ENCODE measurements at places on chromosomes 2 and 18.

GRCh38 chr2:10004836-10005235, 38.5 kb upstream of the KLF11 start:
- ATAC-seq: no peak

DNA sequence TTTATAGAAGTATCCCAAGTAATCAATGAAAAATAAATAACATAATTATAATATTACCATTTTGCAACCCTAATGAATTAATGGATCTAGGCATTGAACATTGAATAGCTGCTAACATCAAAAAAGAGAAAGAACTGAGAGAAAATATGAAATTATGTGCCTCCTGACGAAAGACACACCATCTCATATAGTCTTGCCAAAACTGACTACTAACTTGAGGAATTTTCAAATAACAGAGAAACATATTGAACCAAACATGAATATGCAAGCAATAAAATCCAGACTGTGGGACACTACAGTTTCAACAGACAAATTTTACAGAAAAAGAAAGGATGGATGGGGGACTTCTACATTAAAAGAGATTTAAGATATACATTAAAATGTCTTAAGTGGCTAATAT, 165.7 kb downstream of the WDPCP start:
- no peak for ATAC-seq

DNA sequence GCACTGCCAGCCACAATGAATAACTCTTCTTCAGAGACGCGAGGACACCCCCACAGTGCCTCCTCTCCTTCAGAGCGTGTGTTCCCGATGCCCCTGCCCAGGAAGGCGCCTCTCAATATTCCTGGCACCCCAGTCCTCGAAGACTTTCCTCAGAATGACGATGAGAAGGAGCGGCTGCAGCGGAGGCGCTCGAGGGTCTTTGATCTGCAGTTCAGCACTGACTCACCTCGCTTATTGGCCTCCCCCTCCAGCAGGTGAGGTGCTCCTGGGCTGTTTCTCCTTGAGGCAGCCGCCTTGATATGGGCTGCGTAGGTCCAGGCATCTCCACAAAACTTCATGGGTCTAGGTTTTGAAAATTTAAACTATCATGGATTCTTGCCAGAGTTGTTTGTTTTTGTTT, 6.1 kb downstream of the NCAPH start:
- no peak for ATAC-seq

- ATAC-seq: no peak
Observed at GRCh38 chr2:132904142-132904842, 234.3 kb upstream of the LYPD1 start.

DNA sequence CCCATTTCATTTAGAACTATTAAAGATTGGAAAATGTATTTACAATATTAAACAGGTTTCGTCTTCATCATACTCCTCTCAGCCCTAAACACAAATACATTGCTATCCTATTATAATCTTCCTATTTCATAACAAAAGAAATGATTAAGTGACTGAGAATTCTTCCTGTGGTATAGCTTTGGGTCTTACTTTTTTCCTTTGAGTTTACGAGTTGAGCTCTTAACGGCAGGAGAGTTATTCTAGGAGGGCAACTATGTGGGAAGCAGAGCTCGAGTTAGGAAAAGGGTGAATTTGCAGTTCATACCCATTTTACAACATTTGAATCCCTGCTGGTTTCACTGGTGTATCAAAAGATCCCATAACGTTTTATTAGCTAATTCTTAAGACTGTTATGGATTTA, 105.0 kb downstream of the FIGN start:
- no peak for ATAC-seq

- no peak for ATAC-seq
Observed at GRCh38 chr2:64534363-64534762, 10.2 kb downstream of the AFTPH start.

DNA sequence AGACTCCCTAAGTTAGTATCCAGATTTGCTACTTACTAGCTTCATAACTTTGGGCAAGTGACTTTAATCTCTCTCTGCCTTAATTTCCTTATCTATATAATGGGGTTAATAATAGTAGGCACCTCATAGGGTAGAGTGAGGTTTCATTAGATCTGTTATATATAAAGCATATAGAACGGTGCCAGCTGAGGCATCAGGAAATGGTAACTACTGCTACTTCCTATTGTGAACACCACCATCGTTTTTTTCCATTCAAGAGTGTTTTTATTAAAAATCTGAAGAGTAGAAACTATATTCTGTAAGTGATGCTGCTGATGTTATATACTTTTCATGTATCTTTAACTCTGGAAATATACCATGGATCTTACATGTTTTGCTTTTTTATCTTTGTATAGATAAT, 44.3 kb downstream of the MALT1 start:
- no peak for ATAC-seq

- no peak for ATAC-seq
Observed at GRCh38 chr2:105055613-105056012, 17.7 kb downstream of the MRPS9 start.

GRCh38 chr2:72963423-72964145, 46.3 kb downstream of the EMX1 start:
- peak; percentile 24 for ATAC-seq

- ATAC-seq: no peak
Observed at GRCh38 chr2:217866457-217866856, 136.3 kb downstream of the TNS1 start.

DNA sequence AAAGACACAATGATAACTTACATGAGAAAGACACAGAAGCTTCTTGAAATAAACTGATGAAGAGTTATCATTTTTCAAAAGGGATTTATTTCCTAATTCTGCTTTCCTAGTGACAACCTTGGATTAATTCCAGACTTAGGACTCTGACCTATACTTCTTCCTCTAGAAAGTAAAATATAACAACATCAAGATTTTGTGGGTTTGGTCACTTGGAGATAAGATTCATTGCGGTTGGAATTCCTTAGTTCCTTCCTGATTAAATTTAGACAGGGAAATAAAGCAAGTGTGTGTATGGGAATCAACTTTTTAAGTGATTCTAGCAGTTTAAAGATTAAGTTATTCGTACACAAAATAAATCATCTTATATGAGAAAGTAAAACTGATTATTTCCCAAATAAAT, 208.4 kb upstream of the CCDC150 start:
- no peak for ATAC-seq

DNA sequence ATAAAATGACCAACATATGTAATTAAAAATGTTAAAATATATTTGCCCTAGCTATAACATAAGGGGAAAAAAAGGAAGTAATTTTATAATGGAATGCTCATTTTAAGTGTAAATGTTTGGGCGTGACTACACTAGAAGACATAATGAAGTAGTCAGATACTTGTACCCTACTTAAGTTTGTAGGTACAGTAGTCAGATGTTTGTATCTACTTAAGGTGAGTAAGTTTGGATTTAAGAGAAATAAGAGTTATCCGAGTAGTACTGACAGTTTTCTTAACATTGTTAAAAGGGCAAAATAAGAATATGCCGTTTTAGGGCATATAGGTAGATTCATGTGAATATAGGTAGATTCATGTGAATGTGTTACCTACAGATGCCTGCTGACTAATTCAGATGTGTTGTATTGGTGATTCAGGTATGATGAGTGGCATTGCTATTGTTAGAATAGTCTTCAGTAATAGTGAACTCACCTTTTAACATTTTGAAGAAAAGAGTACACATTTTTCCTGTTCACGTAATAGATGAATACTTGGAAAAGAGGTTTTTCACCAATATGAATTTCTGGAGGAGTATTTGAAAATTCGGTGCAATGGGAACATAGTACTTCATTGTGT, 14.9 kb downstream of the VAPA start:
- no peak for ATAC-seq

- no peak for ATAC-seq
Observed at GRCh38 chr2:224688997-224689396, 27.2 kb downstream of the CCDC195 start.

DNA sequence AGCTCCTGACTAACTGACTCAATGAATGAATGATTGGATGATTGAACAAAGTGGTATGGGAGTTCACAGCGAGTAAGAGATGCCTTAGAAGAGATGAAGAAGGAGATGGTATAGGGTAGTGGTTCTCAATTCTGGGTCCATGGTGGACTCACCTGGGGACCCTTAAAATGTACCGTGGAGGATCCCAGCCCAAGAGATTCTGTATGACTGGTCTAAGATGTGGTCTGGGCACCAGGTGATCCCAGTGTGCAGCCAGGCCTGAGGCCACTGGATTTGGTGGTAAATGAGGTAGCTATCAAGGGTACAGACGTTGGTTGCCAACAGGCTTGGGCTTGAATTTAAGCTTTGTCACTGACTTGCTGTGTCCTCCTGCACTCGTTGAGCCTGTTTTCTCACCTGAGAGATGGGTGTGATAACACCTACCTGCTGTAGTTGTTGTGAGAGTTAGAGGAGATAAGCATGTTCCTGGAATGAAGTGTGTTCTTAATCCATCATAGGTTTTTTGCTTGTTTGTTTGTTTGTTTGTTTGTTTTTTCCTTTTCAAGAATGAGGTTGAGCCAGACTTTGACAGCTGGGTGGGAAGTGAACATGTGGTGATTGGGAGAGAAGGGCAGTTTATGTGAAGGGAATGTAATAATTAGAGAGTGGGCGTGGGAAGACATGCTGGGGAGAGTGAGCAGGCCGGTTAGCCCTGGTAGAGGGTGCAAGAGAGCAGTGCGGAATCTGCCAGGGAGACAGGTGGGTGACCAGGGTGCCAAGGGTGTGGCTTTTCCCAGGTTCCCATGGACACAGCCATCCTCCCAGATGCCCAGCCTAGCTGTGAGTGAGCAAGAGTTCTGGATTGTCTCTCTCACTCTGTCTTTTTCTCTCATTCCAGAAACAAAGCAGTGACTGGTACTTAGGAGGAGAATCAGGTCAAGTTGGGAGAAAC, 31.4 kb upstream of the IL1B start:
- ATAC-seq: no peak

DNA sequence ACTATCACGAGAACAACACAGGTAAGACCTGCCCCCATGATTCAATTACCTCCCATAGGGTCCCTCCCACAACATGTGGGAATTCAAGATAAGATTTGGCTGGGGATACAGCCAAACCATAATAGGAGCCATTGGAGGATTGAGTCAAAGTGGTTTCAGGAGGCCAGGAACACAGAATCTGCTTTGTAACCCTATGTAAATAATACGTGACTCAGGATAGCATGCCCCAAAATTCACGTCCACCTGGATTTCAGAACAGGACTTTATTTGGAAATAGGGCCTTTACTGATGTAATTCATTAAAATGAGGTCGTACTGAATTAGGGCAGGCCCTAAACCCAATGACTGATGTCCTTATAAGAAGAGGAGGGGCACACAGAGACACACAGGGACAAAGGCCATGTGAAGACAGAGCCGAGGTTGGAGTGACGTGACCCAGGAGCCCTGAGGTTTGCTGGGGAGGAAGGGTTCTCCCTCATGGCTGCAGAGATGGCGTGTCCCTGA, 16.0 kb upstream of the CNDP2 start:
- no peak for ATAC-seq

DNA sequence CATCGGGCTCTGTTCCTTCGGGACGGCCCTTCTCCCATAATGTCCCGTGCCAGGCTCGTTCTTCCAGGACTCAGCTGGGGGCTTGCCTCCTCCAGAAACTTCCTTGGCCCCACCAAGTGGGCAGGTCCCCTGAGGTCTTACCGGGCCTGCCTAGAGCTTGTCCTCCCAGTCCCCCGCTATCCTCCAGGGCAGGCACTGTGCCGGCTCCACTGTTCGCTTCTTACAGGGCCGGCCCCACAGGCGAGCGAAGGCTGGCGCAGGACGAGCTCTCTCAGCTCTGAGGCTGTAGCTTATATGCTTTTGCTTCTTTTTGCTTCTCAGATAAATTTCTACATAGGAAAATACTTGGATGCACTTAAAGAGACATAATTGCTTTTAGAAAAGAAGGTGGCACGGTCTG, 229.4 kb downstream of the TWIST2 start:
- ATAC-seq: no peak

DNA sequence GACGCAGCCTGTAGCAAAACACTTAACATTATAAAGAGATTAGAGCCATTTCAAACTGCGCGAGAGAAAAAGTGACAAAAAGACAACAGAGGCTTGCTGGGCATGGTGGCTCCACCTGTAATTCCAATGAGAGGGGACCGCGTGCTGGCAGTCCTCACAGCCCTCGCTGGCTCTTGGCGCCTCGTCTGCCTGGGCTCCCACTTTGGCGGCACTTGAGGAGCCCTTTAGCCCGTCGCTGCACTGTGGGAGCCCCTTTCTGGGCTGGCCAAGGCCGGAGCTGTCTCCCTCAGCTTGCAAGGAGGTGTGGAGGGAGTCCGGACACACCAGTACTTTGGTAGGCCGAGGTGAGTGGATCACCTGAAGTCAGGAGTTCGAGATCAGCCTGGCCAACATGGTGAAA, 9.3 kb upstream of the IFIH1 start:
- ATAC-seq: no peak

- no peak for ATAC-seq
Observed at GRCh38 chr2:109175350-109175678, 46.3 kb downstream of the SH3RF3 start.

DNA sequence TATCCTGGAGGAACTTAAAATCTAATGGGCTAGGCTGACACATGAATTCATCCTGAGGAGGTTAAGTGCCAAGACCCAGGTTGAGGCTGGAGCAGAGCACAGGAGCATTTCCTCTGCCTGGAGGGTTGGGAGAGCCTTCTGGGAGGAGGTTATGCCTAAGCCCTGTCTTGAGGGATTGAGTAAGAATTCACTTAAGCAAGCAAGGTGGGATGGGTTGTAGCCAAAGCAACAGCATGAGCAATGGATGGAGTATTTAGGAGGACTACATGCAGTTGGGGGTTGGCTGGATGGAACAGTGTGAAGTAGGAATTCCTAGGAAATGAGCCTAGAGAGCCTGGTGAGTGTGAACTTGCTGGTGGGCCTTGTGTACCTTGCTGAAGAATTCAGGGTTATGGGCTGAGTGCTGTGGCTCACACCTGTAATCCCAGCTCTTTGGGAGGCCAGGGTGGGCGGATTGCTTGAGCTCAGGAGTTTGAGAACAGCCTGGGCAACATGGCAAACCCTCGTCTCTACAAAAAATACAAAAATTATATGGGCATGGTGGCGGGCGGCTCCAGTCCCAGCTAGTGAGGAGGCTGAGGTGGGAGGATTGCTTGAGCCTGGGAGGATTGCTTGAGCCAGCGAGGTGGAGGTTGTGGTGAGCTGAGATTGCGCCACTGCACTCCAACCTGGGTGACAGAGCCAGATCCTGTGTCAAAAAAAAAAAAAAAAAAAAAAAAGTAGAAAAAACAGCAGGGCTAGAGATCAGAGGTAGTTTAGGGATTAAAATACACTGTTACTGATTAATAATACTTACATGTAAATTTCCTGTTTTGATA, 22.2 kb downstream of the TANC1 start:
- ATAC-seq: peak; percentile 63

GRCh38 chr2:71606244-71606643, 152.9 kb downstream of the DYSF start:
- no peak for ATAC-seq

- no peak for ATAC-seq
Observed at GRCh38 chr2:120433816-120434290, 87.9 kb downstream of the INHBB start.

GRCh38 chr2:176931588-176932563, 280.7 kb upstream of the HNRNPA3 start:
- peak; percentile 22 for ATAC-seq

DNA sequence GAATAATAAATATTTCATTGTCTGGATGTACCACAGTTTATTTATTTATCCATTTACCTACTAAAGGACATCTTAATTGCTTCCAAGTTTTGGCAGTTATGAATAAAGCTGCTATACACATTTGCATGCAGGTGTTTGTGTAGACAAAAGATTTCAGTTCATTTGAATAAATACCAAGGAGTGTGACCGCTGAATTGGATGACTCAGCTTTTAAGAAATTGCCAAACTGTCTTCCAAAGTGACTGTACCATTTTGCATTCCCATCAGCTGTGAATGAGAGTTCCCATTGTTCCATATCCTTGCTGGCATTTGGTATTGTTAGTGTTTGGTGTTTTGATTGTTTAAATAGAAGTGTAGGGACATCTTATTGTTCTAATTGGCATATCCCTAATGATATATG, 36.2 kb upstream of the FMNL2 start:
- ATAC-seq: no peak
